ENCODE measurements at places on chromosomes 1 and 21.

DNA sequence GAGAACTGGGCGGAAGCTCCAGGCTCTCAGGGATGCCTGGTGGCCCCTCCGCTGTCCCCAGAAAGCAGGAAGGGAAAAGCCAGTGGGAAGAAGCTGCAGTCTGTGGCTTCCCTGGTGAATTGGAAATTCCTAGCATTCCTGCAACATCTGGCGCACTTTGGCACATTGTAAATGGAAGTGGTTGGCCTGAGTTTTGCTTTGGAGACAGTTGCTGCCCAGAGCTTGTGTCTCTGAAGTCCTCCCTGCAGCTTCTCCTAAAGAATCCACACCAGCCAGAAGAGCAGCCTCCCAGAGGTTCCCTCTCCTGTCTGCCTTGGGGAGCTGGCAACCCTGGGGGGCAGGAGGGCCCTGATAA is 48.2 kb downstream of the ARHGEF10L start:
- DNase-seq = no peak

GRCh38 chr1:219463636-219464035 is 149.3 kb downstream of the ZC3H11B start:
- DNase-seq = peak; percentile 30

- DNase-seq = no peak
These were observed 269.0 kb upstream of the USP24 start for GRCh38 chr1:55484173-55484572.

DNA sequence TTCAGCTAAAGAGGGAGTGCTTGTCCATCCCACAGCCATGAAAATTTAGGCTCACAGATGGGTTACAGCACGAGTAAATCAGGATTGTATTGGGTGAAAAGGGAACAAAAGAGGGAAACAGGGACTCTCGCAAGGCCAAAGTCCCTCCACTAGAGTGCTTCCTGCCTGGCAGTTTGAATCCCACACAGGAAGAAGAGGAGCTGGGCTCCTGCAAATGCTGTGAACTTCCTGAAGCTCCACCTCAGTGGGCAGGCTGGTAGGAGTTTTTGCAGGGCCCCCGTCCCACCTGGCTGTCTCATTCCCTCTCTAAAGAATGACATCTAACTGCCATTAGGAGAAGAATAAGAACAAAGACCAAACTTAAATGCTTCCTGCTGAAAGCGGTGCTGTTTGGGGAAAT is 712.0 kb upstream of the PRMT6 start:
- DNase-seq = no peak

- DNase-seq = no peak
These were observed 604.2 kb downstream of the LRRIQ3 start for GRCh38 chr1:73593804-73594203.

DNA sequence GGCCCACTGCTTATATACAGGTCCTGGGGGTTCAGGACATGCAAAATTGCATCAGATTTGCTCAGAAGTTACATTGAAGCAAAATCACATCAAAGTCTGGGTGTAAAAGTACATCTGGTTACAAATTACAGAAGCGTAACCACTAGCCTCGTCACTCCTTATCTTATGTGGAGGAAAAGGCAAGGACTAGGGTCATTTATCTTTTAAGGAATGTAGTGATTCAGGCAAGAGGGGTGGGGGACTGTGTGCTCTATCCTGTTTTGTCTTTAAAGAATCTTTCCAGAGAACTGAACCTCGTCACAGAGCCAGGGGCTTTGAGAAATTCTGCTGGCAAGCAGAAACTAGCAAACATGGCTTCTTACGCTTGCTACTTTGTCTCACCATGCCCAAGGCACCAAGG is 61.1 kb upstream of the RAB4A start:
- no peak for DNase-seq

DNA sequence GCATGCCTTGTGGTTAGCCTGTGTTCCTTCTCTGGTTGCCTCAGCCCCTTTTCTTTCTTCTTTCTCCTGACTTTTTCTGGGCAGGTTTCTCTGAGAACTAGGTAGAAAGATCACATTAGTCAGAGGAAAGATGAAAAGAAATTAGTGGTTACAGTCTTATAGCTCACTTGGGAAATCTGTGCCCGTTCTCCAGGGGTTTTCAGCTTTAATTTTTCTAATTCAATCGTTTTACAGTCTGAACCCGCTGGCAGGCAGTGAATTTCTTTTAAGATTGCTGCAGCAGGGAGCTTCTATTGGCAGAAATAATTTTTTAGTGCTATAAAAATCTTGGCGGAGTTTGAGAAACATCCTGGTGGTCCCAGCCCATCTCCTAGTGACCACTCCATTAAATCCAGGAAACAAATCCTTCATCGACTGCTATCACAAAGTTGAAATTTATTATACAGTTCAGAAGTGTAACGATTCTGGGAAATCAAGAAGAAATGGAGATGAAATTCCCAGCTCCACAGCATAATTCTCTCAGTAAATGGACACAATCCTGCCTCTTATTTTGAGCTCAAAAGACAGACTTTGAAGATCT is 113.1 kb downstream of the PCP4 start:
- DNase-seq = no peak

DNA sequence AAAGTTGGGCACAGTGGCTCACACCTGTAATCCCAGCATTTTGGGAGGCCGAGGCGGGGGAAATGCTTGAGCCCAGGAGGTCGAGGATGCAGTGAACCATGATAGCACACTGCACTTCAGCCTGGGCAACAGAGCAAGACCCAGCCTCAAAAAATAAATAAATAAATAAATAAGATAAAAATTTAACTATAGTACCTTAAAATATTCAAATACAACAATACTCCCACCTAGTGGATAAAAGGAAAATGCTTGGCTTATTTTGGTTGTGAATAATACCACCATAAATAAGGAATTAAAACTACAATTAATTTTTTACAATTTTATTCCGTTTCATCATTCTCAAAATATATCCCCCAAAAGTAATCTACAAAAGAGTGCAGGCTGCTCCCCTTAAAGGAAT is 8.1 kb downstream of the PSMG1 start:
- no peak for DNase-seq

GRCh38 chr1:112956544-112957132 is 642 bp upstream of the SLC16A1 start:
- no peak for DNase-seq

Measured in head of caudate nucleus (tissue), 42 donors.